ENCODE measurements at places on chromosomes 16 and 17. TPM values are rescaled to one million over a fixed set of nuclear protein-coding genes. Genes with fewer than 3 reads are reported as not detected.

The JMJD8 gene
- total RNA-seq, result 60.3 TPM

The NGFR gene
- not detected for total RNA-seq

The SDR42E2 gene
- not detected for total RNA-seq

The KRT20 gene
- total RNA-seq, result not detected

The YWHAE gene
- total RNA-seq, result 504 TPM

Data from activated CD4-positive, alpha-beta T cell treated with anti-CD3 and anti-CD28 coated beads, Interleukin-2, amount 10 ng/mL, durations not matched to agents 24 days and 14 days (primary cell).